SK-MEL-5 (cell line): ENCODE measurements at places on chromosomes 3 and 15. TPM values are rescaled to one million over a fixed set of nuclear protein-coding genes. Genes with fewer than 3 reads are reported as not detected.
A peak's percentile ranks its signal among the peaks of the same experiment; 100 is the strongest.

DNA sequence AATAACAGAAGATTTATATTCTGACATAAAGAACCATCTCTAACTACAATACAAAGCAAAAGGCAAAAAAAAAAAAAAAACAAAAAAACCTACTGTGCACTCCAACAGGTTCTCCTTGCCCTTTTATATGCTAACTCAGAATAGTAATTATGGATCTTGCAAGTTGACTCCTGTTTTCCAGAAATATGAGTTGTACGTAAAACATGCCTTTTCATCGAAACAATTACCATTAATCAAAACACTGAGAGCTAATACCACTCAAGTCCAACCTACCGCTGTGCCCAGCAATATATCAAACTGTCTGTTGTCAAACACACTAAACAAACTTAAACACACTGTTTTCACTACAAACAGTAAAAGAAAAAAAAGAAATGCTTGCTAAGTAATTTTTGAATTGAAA, 389.8 kb downstream of the TBC1D5 start:
- no peak for DNase-seq

DNA sequence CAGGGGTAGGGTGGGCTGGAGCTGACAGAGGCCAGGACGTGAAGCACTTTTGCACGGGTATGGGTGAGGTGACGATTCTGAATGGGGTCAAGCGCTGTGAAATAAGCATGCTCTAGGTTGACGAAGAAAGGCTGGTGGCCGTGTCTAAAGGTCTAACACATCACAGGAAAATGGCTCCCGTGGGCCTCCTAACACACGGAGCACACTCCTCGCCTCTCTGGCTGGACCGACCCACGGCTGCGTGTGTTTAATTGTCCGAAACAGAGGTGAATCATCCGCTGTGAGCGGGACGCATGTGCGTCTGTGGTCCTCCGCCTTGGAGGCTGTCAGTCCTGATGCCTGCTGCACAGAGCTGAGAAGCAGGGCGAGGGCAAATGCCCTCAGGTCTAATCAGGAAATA, 130.6 kb downstream of the NSMCE3 start:
- DNase-seq = no peak

GRCh38 chr3:72494130-72494529, 354.1 kb downstream of the SHQ1 start:
- DNase-seq = no peak

DNA sequence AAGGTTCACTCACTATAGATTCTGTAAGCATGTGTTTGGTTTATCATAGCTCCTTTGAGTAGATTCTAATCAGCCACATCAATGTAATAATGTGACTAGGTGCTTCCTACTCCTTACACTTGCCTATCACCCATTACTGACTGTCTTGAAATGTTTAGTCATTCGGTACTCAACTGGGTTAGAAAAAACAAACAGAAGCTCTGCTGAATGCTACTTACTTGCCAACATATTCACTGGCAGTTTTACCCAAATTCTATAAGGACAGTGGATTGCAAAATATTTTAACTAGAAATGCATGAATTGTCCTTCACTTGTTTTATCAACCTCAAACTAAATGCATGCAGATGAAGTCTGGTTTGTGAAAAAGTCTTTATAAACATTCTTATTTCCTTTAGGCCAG, 352.1 kb upstream of the ALCAM start:
- DNase-seq = no peak

- peak; percentile 55 for DNase-seq
Observed at GRCh38 chr15:42549032-42549491, 424 bp downstream of the HAUS2 start.

GRCh38 chr3:25433868-25434267, 5.8 kb downstream of the RARB start:
- DNase-seq = no peak

The KLHDC8B gene
- total RNA-seq = 12.2 and 15.8 TPM in 2 replicates

The GOLGA6L4 gene
- total RNA-seq = 0.29 and 0.32 TPM in 2 replicates

The LEKR1 gene
- total RNA-seq = 0.21 TPM in 1 of 2 replicates, not detected in the other
